ENCODE measurements at places on chromosomes 2 and 18.

DNA sequence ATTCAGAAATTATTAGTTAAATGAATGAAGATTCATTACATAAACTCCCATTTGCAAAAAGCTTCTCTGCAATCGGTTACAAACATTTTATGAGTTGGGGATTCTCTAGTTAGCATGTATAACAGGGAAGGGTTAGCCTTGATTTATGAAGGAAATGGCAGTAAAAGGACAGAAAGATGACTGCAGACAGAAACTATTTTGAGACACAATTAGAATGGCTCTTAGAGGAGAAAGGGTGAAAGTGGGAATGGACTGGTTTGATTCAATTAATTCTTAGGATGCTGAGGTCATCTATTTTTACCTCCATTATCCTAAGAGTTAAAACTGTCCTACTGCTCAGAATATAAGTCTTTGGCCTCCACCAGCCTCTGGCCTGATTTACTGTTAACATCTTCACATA is 250.8 kb upstream of the DLGAP1 start:
- DNase-seq, result no peak

DNA sequence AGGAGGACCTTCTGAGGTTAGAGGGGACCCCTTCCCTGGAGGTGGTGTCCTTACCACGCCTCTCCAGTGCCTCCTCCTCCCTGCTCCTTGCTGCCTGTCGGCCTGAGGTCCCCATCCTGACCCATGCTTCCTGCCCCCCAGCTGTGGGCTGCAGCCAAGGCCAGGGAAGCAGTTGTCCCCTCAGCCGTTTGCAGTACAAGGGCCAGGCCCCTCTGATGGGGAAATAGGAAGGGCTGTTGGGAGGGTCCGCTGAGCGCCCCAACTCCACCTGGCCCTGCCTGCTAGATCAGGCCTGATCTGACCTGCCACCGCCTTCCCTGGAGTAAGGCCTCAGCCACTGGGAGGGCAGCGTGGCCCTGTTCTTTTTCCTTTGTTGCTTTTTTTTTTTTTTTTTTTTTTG is 219.8 kb downstream of the KLHL29 start:
- no peak for DNase-seq

- no peak for DNase-seq
These were observed 1.8 kb upstream of the FRZB start for GRCh38 chr2:182868054-182868796.

DNA sequence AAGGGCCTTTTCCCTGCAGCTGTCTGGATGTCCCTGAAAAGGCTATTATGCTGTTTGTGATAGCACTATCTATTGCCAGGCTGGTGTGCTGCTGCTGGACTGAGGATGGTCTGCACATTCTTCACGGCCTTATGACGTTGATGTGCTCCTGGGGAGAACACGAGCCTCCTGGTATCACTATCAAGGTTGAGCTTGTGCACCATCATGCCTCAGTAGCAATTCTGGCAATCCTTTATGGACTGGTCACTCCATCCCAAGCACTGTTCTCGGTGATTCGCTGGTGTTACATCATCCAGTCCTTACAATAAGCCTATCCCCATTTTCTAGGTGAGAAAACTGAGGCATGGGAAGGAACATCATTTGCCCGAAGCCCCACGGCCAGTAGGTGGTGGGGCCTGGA is 18.2 kb upstream of the CCBE1 start:
- DNase-seq, result no peak

- DNase-seq, result no peak
These were observed 238.5 kb downstream of the ZBTB7C start for GRCh38 chr18:48170651-48171050.

GRCh38 chr2:955829-956731 is 5.4 kb downstream of the SNTG2 start:
- no peak for DNase-seq

DNA sequence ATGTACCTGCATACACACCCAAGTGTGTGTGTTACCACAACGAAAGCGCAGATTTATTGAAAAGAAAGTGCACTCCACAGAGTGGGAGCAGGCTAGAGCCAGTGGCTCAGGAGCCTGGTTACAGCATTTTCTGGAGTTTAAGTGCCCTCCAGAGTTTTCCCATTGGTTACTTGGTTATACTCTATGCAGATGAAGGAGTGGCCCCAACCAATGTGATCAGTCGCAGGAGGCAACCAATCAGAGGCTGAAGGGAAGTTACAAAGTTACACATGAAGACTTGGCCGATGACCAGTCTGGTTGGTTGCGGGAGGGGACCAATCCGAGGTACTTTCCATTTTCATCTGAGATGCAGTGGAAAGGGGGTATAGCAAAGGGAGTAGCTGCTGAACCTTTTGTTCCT is 13.5 kb upstream of the PRLH start:
- no peak for DNase-seq

- DNase-seq, result no peak
These were observed 24.4 kb downstream of the SCN9A start for GRCh38 chr2:166351319-166351718.

DNA sequence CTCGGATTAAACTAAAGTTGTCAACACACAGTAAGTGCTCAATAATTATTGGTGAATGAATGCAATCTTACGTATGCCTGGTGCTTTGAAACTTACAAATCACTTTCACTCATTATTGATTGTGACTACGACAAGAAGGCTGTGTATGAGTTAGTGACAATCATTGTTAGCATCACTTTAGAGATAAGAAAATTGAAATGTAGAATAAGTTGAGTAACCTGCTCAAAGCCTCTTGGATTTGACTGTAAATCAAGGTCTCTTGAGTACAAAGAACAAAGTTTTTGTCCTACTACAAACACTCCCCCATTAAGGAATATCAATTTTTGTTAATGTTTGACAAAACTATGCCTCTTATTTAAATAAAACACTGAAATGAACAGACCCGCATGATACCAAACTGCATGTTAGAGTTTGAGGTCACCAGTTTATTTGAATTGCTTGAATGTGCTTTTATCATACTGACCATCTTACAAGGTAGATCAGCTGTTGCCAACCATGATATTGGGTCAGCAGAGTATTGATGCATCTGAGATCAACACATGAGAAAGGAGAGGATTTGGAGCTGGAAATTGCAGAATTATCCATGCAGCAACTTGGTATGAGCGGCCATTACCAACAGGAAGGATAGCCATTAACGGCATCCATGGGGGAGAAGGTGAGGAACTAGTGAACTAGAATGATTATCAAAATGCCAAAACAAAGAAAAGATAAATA is 142.1 kb downstream of the IRS1 start:
- no peak for DNase-seq

GRCh38 chr2:63053889-63054602 is 3.4 kb downstream of the OTX1 start:
- no peak for DNase-seq

DNA sequence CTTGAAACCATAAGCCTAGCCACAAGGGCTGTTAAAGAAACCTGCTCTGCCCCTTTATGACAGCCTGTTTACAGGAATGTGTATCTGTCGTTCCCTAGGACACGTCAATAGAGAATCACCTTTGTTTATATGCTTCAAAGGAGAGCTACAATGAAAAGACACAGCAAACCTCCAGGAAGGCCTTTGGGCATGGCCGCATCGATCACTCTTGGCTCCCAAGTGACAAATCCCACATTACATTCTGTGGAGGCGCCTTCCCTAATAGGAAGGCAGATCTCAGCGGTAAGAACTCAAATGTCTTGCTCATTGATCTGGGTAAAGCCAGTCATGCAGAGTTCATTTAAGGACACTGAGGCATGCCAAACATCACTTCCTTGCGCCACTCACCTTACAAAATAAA is 26.5 kb downstream of the KIAA2012 start:
- DNase-seq, result no peak

- no peak for DNase-seq
These were observed 153.8 kb downstream of the AQP4 start for GRCh38 chr18:26711756-26712155.

- DNase-seq, result no peak
These were observed 33.3 kb downstream of the RAB31 start for GRCh38 chr18:9741406-9741792.

GRCh38 chr2:102940684-102941083 is 178.9 kb downstream of the TMEM182 start:
- DNase-seq, result no peak

DNA sequence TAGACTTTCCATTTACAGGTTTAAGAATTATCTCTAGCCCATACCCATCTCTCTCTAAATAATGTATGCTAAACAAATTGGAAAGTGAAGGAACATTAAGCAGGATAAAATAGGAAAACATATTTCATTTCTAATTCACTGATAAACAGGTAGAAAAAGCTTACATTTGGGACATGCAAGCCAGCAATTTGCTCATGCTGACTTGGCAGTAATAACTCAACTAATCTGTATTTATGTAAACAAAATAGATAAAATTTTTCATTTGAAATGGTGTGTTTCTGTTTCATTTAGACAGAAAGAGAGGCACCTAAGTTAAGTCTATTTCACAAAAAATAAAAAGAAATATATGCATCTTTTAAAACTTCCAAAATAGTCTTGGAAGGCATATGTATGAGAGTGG is 877.3 kb upstream of the LRRTM1 start:
- DNase-seq, result no peak

DNA sequence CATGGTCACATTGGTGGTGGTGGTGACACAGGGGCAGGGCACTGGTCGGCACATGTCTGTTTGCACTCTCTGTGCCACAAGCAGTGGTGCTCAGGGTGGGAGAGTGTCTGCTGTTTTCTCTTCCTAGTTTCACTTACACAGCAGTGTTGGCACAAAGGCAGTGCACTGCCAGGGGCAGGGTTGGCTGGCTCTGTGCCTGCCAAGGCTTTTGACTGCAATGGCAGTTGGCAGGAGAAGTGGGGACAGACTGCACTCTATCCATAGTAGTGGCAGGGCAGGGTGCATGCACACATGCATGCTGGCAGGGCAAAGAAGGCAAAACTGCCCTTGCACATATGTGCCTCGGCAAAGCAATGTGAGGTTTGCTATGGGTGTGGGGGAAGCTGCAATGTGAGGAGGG is 635.9 kb downstream of the SUCLG1 start:
- DNase-seq, result no peak

DNA sequence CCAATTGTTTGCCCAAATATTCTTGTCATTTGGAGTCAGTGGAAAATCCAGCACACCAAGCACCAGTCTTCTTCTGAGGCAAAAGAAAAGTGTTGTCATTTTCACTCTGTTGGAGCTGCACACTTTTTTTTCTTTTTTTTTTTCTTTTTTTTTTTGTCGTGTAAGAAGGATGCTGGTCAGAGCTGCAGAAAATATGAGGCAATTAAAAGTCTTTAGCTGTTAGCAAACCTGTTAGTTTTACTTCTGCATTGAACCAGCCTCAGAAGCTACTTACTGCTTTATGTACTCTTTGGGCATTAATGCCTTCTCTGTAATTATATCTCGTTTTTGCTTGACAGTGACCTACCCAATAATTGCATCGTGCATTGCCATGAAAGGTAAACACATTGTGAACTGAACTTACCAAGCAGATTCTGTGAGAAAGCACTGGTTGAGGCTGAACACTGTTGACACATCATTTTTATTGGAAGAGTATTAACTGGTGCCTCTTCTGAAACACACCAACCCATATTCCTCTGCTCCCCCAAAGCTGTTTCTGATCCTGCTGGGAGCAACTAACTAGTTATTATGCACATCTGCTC is 165.4 kb downstream of the CAPN13 start:
- DNase-seq, result no peak

- DNase-seq, result no peak
These were observed 676.1 kb upstream of the CELF4 start for GRCh38 chr18:38241736-38242135.

Data from activated T-cell treated with anti-CD3 and anti-CD28 coated beads for 4 hours (primary cell).